HuH-7 (cell line): ENCODE measurements at places on chromosomes 1 and 21.

- no peak for DNase-seq
These were observed 60.9 kb downstream of the AK5 start for GRCh38 chr1:77342745-77343144.

DNA sequence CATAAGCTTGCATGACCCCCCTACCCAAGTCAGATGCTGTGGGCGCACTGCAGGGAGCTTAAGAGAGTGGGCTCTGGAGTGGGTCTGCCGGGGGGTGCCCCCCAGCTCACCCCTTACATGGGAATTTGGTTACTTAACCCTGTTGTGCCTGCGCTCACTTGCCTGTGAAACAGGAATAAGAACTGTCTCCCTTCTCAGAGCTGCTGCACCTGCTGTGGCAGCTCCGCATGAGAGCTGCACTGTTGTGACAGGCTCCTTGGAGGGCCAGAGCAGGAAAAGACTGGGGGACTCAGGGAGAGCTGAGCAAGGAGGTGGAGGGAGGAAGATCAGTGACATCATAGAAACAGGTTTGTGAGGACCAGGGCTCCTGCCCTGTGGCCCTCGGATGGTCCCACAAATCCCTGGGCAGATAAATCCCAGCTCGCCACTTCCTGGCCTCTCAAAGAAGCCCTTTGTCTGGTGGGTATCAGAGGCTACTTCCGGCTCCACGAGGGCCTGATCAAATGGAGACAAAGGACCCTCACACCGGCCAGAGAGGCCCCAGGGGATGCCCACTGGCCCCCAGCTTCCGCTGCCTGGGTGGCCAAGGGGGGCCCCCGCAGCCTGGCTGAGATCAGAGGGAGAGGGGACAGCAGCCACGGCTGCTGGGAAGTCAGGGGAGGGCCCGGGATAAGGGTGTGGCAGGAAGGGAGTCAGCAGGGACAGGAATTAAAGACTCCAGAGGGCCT, 28.9 kb upstream of the LAPTM5 start:
- no peak for DNase-seq

DNA sequence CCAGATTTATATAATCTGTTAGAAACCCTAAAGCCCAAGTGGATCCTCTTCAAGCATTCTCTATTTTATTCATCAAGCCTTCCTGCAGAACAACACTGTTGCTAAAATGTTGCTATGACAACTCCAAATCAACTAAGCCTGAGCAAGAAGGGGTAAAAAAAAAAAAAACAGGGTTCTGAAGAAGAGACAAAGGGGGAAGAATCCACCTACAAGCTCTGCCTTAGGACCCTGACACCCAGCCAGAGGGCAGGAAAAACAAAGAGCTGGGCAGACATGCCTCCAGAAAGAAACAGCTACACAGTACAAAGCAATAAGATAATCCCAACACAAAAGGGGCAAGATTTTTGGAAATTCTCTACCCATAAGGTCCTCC, 1.3 kb downstream of the USF1 start:
- DNase-seq = no peak

- DNase-seq = no peak
These were observed 176.7 kb downstream of the TRIM33 start for GRCh38 chr1:114334297-114334696.

DNA sequence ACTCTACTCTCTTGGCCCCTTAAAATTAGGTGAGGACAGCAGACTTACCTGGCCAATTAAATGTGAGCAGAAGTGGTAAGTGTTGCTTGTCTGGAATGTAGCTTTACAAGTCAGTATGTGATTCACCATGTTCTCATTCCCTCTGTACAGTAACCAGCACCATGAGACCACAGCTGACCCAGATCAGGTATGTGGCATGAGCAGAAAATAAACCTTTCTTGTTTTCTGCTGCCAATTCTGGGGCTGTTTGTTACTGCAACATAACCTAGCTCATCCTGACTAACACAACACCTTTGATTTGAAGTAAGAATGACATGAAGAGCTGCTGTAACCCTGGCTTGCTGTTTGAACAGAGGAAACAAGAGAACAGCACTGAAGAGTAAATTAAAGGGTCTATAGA, 24.9 kb downstream of the ITPKB start:
- DNase-seq = no peak

DNA sequence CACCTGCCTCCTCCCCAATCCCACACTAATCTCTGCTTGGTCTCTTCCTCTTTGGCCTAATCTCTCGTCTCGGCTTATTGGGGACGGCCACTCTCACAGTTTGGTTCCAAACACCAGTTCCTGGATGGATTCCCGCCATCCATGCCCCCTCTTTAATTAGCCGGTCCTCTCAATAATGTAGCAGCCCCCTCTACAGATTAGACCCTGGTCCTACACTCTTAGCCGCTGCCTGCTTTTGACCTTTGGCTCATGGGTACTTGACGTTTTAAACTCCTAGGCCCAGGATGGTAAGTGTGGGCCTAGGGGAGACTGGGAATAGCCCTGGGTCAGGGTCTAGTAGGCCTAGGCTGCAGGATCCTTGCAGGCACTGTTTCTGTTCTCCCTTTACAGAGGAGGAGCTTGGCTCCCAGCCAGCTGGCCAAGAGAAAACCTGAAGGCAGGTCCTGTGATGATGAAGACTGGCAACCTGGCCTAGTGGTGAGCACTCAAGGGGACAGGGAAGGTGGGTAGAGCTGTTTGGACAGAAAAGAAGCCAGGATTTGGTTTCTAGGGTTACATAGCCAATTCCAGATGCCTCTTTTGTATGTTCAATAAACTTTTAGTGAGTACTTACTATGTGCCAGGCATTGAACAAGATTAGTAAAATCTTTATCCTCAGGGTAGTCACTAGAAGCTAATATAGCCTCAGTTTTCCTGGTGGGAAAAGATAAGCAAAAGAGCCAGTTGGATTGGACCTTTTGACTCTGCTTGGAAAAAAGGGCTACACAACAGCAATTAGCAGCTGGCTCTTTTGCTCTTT, 758 bp downstream of the RAD54L start:
- DNase-seq = peak; percentile 54

- no peak for DNase-seq
These were observed 67.5 kb downstream of the PLA2G4A start for GRCh38 chr1:186896211-186896610.

- no peak for DNase-seq
These were observed 24.5 kb upstream of the PKP1 start for GRCh38 chr1:201258763-201259230.

DNA sequence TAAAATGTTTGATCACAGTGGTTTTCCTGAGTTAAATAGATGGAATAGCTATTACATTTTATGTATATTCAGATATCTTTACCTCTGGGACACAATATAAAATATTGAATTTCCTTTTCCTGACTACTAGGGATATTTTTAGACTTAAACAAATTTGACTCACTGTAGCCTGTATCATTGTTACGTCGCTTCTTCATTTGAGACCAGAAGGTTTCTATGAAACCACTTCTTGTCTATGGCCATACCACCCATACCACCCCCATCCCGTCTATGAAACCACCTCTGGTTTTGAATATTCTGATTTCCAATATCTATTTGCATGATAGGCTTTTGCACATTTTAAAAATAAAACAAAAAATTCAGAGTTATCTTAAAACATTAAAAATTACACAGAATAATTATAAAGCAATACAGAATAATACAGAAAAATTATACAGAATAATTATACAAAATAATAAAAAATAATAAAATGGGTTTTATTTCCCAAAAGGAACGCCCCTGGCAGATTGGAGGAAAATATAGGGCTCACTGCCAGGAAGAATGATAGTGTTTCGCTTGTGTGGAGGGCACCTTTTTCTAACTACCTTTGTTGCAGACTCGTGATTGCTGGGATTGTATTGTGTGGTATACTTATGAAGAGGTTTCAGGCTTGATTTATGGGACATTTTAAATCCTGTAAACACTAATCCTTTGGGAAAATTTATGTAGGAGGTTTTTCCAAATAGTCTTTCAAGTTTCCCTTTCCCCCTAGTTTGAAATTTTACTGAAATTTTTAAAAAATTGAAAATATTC, 4.7 kb downstream of the SPEN start:
- no peak for DNase-seq

DNA sequence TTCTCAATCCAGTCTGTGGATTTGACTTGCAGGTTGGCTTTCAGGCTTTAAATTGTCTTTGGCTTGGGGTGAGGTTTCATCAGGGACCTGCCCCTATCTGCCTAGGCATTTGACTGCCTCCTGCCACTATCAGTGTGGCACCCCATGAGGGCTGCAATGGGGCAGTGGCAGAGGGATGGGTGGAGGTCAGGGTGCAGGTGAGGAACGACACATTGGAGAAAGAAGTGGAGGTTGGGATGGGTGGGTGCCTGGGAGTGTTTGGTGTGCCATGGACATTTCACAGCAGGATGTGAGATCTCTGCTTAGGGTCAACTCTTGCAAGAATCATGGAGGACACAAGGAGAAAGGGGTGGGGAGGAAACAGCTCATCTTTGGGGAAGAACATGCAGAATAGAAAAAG, 625.1 kb downstream of the PTPRU start:
- DNase-seq = no peak
